Aorta (tissue), 5 donors: ENCODE measurements at places on chromosomes 1 and 21. TPM values are rescaled to one million over a fixed set of nuclear protein-coding genes. Genes with fewer than 3 reads are reported as not detected.

DNA sequence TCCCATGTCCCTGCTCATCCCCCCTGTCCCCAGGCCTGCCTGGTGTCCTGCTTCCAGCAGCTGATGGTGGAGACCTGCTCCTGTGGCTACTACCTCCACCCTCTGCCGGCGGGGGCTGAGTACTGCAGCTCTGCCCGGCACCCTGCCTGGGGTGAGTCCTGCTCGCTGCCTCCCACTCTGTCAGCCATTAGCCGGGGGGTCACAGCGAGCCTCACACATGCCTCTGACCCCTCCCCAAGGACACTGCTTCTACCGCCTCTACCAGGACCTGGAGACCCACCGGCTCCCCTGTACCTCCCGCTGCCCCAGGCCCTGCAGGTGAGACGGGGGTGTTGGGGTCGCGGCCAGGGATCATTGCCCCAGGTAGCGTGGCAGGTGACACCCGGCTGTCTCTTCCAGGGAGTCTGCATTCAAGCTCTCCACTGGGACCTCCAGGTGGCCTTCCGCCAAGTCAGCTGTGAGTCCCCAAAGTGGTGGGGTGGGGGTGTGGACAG, 10.0 kb downstream of the SCNN1D start:
- H3K4me3 ChIP-seq = no peak overlapping the region
- no peak overlapping the region for H3K27ac ChIP-seq
- H3K27me3 ChIP-seq = no peaks in the 10 kb centered on the region

DNA sequence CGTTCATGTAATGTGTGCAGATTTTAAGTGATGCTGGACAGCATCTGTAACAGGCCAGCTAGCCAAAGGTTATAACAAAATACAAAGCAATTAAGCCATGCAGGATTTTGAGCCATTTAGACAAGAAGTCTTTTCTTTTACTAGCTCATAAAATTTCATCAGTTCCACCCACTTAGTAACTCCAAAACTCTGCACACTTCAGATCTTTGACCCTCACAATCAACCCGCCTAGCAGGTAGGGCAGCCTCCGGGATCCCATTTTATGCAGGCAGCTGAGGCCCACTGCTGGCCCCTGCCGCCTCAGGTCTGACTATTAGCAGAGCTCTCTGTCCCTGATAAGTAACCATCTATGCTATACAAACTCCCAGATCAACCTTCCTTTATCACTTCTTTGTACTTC, 9.2 kb downstream of the LBR start:
- no peak overlapping the region for H3K4me3 ChIP-seq
- H3K27me3 ChIP-seq = no peaks in the 10 kb centered on the region
- no peak for DNase-seq
- H3K36me3 ChIP-seq = peaks cover 5% of the 10 kb centered on the region
- H3K27ac ChIP-seq = no peak overlapping the region

- no peaks in the 10 kb centered on the region for H3K4me1 ChIP-seq
- no peaks in the 10 kb centered on the region for H3K27me3 ChIP-seq
- DNase-seq = no peak
- no peak overlapping the region for H3K27ac ChIP-seq
Measured at GRCh38 chr1:198798923-198799386, 160.1 kb downstream of the PTPRC start.

The GUCA2A gene
- total RNA-seq = not detected

DNA sequence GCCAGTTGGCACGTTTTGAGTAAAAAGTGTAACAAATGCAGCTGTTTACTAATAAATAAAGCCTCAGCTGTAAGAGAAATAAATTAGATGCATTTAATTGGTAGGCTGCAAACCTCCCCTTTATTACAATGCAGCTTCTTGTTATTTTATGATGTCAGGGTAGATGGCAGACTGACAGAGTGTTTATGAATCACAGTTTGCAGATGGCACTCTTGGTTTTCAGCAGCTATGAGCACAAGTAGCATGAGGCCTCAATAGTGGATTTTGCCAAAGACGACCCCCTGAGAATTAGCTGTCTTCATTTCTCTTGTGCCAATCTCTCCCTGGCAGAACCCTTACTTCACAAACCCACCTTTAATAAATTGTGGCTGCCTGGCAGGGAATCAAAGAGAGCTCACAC, 161.2 kb upstream of the C1orf87 start:
- no peak overlapping the region for H3K27ac ChIP-seq
- no peaks in the 10 kb centered on the region for H3K36me3 ChIP-seq
- no peak for DNase-seq
- H3K4me1 ChIP-seq = no peaks in the 10 kb centered on the region

The LAMC1 gene
- total RNA-seq = 242 TPM

DNA sequence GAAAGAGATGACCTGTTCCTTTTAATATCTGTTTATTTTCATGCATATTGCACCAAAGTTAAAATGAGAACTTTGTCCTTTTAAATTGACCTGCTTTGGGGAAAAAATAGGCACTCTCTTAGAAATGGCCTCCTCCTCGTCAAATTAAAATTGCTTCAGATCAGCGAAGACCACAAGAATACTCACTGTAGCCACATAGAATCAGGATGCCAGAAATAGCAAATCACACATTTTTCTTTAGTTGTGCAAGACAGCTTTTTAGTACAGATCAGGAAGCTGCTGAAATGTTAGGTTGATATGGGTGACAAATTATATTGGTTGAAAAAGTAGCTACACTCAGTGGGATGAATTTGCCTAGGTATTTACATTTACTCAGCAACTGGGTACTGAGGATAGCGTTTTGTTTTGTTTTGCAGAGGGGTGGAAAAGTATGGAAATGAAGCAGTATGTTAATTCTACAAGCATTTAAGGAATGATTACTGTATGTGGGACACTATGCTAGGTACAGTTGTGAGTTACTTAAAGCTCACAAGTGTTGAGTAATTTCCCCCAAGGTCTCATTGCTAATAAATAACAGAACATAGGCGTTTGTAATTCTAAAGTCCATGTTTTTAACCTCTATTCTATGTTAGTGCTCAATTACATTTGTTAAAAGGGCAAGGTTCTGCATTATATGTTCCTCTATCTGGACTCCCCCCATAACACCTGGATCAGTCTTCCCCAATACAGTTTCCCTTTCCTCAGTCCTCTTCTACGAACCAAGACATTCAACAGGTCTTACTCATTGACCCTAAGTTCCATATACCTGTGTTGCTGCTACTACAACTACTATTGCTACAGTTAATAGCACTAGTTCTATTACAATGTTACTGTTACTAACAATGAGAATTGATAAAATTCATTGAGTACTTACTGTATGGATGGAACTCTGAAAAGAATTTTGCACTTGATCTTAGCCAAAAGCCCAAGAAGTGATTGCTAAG, 99.4 kb upstream of the S1PR1 start:
- no peaks in the 10 kb centered on the region for H3K27me3 ChIP-seq
- DNase-seq = no peak
- H3K36me3 ChIP-seq = no peaks in the 10 kb centered on the region
- H3K27ac ChIP-seq = no peak overlapping the region

GRCh38 chr1:241495741-241496140, 23.8 kb downstream of the FH start:
- H3K36me3 ChIP-seq = peaks cover 8% of the 10 kb centered on the region
- no peak for DNase-seq
- H3K27ac ChIP-seq = no peak overlapping the region
- no peaks in the 10 kb centered on the region for H3K4me1 ChIP-seq
- H3K4me3 ChIP-seq = no peak overlapping the region

DNA sequence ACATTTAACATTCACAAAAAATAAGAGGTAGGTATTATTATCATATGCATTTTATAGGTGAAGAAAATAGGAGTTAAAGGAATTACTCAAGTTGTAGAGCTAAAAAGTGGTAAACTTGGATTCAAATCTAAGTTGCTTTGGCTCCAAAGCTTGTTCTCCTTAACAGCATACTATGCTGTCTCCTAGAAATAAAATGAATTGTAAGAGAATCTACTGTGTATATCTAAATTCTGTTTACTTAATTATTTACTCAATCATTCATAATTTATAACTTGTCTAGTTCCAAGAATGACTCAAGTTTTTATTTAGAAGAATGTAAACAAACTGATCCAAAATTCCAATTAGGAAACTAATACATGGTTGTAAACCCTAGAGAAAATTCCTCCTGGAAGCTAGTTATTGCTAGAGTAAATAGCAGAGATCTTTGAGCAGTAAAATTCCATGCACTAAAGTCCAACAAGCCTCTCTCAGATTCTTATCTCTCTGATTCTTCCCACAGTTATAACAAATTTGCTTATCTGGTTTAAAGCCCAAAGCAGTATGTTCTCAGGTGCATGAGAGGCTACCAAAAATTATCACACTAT, 132.5 kb upstream of the DPT start:
- H3K4me1 ChIP-seq = no peaks in the 10 kb centered on the region
- H3K27ac ChIP-seq = no peak overlapping the region
- H3K27me3 ChIP-seq = no peaks in the 10 kb centered on the region
- DNase-seq = no peak
- no peaks in the 10 kb centered on the region for H3K36me3 ChIP-seq

DNA sequence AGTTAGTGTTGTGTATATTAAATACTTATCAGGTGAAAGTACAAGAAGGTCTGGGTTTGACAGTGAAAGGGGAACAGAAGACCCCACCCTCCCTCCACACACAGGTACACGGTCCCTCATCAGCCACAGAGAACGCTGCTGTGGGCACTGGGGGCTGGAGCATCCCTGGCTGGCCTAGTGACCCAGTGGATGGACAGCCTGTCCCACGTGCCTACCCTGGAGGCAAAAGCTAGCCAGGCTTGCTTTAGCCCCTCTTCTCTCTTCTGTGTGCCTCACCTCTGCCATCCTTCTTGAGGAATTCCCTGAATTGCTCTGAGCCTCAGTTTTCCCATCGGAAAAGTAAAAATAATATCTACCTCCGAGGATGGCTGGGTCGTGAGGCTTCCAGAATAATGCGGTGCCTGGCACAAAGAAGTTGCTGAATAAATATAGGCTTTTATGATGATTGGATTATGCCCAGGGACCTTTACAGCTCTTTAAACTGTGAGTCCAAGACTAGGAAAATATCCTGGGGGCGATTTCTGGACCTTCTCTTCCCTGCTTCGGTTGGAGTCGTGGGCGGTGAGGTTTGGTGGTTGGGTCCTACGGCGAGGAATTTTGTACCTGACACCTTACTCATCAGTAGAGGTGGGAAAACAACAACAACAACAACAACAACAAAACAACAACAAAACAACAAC, 918 bp downstream of the IFNLR1 start:
- no peak for DNase-seq
- no peaks in the 10 kb centered on the region for H3K36me3 ChIP-seq
- no peaks in the 10 kb centered on the region for H3K4me1 ChIP-seq
- H3K4me3 ChIP-seq = no peak overlapping the region
